Tibial artery (tissue), 4 donors: ENCODE measurements at places on chromosomes 5 and 9.

- no peak for DNase-seq
Observed at GRCh38 chr9:101029315-101030085, 973 bp downstream of the PLPPR1 start.

DNA sequence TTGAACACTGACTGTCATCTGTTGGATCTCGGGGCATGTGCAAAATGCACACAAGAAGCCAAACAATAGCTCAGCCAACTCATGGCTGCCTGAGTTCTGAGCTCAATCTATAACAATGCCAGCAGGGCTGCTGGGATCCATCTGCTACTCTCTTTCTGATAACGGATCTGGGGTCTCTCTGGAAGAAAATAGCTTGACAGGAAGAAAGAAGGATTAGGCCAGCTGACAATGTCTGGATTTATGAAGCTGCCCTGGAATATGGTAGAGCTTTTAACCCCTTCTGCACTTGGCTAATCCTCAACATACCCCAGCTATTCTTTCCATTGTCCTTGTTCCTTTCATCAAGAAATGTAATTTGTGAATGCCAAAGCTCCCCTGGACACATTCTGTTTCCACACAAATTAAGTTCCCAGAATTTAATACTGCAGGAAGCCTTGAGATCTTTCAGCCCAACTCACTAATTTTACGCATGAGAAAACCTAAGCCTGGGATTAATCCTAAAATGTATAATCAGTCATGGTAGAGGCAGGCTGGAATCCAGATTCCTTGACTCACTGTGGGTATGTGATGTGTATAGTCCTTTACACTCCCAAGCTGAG lies 62.7 kb upstream of the PCA3 start:
- DNase-seq: no peak

- no peak for DNase-seq
Observed at GRCh38 chr5:53422539-53422938, 57.9 kb upstream of the FST start.

DNA sequence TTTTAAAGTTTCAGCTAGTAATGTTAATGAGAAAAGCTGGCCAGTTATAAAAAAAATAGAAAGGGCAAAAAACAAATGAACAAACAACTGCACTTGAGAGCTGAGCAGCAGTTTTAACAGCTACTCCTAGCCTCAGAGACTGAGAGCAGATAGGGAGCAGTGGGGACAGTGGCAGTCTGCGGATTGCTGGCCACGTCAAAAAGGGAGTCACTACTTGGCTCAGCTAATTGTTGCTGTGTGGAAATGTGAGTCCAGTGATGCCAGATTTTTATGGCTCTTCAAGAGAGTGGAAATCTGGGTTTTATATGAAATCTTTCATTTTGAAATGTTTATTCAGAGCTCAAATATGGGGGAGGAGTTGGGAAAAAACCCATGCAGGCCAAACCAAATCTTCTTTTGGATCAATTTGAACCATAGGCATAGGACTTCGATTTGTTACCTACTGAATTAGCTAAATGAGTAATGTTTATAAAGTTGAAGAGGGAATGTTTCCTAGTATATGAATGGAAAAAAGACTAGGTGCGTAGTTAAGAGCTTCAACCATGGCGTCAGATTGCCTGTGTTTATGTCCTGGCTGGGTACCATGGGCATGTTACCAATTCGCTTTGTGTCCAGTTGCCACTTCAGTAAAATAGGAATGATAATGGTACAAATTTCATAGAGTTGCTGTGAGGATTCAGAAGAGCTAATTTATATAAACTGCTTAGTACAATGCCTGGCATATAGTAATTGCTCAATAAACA lies 102.1 kb downstream of the PAM start:
- peak; percentile 39 for DNase-seq

DNA sequence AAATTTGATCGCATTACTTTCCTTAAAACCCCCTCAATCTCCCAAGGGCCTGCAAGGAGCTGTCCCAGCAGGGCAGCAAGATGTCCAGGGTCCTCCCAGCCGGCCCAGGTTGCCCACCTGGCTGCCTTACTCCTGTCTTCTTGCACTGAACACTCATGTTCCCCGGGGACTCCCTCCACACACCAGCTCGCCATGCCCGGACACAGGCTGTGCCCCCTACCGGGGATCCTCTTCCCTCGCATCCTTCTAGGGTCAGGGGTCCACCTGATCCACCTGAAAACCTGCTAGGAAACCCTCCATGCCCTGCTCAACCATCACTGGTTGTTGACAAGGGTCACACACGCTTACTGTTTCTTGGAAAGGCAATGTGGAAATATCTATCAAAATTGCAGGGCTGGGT lies 172.0 kb upstream of the MSX2 start:
- DNase-seq: no peak

DNA sequence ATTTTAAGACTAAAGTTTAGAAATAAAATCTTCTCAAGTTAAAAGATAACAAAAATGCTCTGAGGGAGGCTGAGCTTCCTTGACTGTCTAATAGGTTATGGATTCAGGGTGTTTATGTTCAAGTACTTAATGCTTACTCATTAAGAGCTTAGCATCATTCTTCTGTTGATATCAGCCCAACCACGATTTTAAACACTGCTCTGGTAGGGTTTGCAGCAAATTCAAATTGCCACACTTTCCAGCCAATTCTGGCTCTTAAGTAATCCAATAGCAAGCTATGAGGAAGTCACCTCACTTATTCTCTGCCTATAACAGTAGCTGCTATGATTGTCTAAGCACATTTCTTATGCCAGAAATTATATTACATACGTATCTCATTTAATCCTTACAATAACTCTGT lies 191.0 kb upstream of the KIF2A start:
- DNase-seq: no peak

DNA sequence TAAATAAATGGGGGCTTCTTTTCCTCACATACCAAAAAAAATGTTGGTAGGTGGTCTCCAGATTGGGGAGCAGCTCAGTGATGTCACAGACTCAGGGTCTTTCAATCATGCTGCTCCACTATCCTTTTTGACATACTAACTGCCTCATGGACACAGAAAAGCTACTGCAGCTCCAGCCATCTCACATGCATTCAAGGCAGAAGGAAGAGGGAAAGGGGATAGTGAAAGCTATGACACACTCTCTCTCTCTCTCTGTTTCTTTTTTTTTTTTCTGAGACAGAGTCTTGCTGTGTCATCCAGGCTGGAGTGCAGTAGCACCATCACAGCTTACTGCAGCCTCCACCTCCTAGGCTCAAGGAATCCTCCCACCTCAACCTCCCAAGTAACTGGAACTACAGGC lies 7.9 kb upstream of the ADGRD2 start:
- peak; percentile 1 for DNase-seq

- no peak for DNase-seq
Observed at GRCh38 chr9:133979273-133979920, 12.7 kb downstream of the VAV2 start.

GRCh38 chr9:131837316-131837715 lies 97.4 kb upstream of the RAPGEF1 start:
- DNase-seq: no peak

DNA sequence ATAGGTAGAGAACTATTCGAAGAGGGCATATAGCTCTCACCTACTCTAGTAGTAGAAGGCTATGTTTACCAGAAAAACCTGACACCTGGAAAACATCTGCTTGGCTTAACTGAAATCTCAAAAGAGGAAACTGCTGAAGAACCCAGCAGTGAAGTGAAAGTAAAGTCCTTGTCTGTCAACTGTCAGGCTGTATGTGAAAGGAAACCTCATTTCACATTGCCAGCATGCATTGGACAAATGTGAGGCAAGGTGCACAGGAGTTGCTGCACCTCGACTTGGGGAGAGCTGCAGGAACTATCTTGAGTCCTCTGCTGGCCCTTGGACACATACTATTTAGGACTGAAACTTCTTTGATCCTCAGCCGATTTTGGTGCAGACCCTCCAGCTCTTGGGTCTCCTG lies 53.3 kb downstream of the NREP start:
- DNase-seq: no peak

DNA sequence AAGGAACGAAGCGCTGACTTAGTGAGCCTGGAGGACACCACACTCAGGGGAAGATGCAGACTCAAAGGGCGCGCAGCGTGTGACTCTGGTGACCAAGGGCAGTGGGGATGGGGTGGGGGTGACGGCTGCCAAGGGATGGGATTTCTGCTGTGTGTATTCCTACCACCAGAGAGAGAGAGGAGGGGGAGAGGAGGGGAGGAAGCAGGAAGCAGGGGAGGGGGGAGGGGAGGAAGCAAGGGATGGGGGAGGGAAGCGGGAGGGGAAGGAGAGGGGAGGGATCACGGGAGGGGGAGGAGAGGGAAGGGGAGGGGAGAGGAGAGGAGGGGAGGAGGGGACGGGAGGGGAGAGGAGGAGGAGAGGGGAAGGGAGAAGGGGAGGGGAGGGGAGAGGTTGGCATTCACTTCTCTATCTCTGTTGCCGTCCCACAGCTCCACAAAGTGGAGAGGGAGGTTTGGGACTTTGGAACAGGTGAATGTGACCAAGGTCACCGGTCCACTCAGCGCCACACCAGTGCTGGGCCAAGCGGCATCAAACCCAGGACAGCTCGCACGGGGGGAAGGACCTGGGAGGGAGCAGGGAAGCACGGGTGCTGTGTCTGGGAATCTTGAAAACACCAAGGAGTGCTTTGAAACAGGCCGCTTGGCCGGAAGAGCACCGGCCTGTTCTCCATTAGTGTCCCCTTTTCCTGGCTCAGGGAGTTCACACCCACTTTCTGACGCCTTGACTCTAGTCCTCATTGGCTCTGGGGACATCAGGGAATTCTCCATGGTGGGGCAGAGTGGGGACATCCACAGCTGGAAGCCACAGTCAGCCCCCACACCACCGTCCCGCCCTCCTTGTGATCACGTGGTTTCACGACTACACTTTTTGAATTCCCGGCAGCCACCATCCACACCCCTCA lies 77.4 kb downstream of the VAV2 start:
- no peak for DNase-seq

- DNase-seq: no peak
Observed at GRCh38 chr5:81802020-81802419, 51.1 kb upstream of the SSBP2 start.

DNA sequence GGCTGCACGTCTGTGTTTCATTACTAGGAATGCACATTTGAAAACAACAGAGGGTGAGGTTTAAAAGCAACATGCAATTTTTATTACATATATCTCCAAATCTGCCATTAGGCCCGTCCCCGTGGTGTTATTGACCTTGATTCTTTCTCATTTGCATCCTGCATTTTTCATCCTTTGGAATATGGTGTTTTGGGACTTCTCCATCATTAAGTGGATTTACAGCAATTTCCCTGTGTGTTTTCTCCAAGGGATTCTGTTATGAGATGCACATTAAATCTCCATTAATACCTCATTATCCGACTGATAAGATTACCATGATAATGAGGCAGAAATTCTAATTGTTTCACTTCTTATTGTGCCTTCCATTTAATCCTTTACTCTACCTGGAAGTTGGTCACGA lies 117.6 kb downstream of the GAPVD1 start:
- DNase-seq: no peak

GRCh38 chr5:60826653-60827052 lies 17.4 kb downstream of the ELOVL7 start:
- DNase-seq: no peak

- no peak for DNase-seq
Observed at GRCh38 chr5:177232358-177232757, 71.2 kb downstream of the RAB24 start.

- DNase-seq: no peak
Observed at GRCh38 chr5:173882632-173883031, 5.5 kb upstream of the CPEB4 start.

DNA sequence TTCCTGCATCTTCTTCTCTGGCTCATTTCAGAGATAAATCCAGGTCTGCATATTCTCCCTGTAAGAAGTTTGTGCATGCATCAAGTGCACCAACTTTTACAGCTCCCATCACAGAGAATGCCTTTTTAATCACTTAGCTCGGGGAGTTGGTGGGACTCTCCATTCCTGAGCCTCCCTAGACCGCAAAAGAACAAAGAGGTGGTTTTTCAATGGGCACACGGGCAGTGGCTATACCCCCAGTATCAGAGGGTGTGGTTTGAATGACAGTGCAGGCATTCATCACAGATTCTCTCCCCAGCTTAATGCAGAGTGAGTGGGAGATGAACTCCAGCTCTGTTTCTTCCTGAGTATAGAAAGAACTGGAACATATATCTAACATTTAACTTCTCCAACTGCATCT lies 264.7 kb upstream of the NR4A3 start:
- DNase-seq: no peak

GRCh38 chr5:154811653-154812465 lies 38.5 kb downstream of the FAXDC2 start:
- DNase-seq: peak; percentile 62

- DNase-seq: no peak
Observed at GRCh38 chr9:137924761-137925369, 47.3 kb downstream of the CACNA1B start.

GRCh38 chr5:5135957-5136676 lies 4.0 kb upstream of the ADAMTS16 start:
- no peak for DNase-seq

GRCh38 chr9:117160254-117160653 lies 254.6 kb downstream of the ASTN2 start:
- no peak for DNase-seq

DNA sequence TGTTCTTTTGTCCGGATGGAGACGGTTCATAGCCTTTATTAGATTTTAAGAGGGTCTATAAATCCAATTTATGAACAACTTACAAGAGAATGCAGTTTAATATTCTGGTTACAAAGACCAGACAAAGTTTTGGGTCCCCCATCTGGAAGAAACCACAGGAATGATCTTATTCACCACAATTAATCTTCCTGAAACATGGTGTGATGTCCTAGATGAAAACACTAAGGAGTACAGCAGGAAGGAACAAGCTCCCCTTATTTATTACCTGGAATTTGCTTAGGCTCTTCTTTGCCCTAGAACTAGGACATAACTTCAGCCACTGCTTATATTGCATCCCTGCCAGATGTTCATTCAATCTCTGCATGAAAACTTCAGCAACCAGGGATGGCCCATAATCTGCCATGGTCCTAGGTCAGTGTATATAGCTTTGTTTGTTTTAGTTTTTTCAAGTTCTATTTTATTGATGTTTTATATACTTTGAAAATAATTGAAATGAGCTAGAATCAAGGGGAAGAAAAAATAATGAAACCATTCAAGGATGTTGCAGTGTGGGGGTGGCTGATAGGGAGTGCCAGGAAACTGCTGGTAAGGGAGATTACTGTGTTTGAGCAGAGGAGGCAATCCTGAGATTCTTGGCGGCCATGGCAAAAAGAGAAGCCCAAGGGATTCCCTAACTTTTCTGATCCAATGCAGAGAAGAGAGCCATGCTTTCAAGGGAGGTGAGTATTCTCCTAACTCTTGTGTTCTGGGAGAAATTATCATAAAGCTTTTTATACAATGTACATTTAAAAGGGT lies 16.8 kb downstream of the TXNDC8 start:
- no peak for DNase-seq

DNA sequence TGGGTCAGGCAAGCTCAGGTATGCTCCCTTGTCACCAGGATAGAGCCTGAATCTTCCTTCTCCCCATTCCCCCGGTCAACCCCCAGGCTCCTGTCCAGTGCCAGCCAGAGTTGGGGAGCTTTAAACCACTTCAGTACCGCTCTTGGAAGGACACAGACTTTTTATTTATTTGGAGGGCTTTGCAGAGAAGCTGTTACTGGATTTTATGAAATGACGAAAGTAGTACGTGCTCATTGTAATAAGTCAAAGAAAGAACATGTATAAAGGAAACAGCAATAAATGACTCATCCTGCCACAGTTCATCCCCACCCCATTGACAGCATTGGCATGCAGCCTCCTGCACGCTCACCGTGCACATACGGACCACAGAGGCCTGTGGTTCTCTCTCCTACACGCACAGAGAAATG lies 230.3 kb downstream of the AUH start:
- peak; percentile 29 for DNase-seq
